Activated T-helper 2 cell treated with anti-CD3 and anti-CD28 coated beads, Interferon-gamma antibody, Interleukin-2, Interleukin-4, amounts not matched to agents 10 μg/mL and 5 μg/mL and 100 μg/mL, durations not matched to agents 14 hours and 24 hours and 36 hours (primary cell): ENCODE measurements at places on chromosomes 3 and 15.

- no peak overlapping the region for H3K4me3 ChIP-seq
- H3K27ac ChIP-seq: no peak overlapping the region
- no peaks in the 10 kb centered on the region for H3K36me3 ChIP-seq
- peaks cover 15% of the 10 kb centered on the region for H3K27me3 ChIP-seq
These were observed 7.8 kb downstream of the LINGO1 start for GRCh38 chr15:77624868-77625267.

DNA sequence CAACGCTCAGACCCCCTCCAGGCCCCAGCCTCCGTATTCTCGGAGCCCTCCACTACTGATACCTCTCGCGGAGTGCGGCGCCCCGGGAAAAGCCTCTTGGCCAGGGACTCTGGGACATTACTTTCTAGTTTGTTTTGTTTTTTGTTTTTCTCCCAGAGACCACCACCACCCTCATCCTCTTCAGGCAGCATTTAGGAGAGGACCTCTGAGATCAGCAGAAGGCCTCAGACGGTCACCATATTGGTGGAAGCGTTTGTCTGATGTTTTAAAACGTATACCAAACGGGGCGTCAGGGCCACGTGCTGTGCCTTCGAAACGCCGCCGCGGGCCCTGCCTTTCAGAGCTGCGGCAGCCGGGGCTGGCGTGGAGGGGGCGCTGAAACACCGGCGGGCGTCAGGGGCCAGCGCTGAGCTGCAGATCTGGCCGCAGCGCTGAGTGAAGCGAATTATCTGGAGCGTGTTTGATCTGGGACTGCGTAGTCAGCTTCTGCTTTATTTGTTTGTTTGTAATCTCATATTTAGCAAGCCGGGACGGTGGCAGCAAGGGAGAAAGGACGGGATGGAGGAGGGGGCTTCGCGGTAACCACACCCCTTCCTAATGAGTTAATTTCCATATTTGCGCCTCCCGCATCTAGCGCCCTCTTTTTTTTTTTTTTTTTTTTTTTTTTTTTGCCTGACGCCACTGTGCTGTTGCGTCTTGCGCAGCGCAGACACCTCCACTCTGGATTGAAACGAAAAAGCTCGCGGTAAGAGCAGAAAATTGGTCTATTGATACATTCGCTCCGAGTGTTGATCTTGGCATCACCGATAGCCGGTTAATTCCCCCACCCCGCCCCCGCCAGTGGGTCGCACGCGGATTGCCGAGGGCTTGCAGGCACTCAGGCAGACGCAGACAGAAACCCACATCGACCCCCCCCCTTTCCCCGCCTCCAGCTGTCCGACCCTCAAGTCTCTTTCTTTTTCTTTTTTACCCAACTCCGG is 14.9 kb downstream of the SOX2 start:
- H3K36me3 ChIP-seq: peaks cover 7% of the 10 kb centered on the region
- H3K4me1 ChIP-seq: peaks cover 6% of the 10 kb centered on the region
- H3K27me3 ChIP-seq: peaks cover 86% of the 10 kb centered on the region
- peak overlapping the region; percentile 15 for H3K4me3 ChIP-seq
- H3K27ac ChIP-seq: no peak overlapping the region

- H3K4me3 ChIP-seq: no peak overlapping the region
- H3K27ac ChIP-seq: no peak overlapping the region
- no peaks in the 10 kb centered on the region for H3K36me3 ChIP-seq
These were observed 10.2 kb upstream of the TMEM45A start for GRCh38 chr3:100482176-100482575.

- H3K4me1 ChIP-seq: peaks cover 49% of the 10 kb centered on the region
- H3K27ac ChIP-seq: peak within 1 kb of the TSS; percentile 87
- peaks cover 20% of the 10 kb centered on the region for H3K27me3 ChIP-seq
- peak; percentile 78 for DNase-seq
- peak within 1 kb of the TSS; percentile 81 for H3K4me3 ChIP-seq
These were observed at the start of gene SMAD3 for GRCh38 chr15:67065531-67066005. Gene SMAD3 (plus strand): TSS chr15:67065602. CDS start chr15:67066155, 553 bp downstream.

GRCh38 chr3:149589332-149589731 is 68.5 kb downstream of the WWTR1 start:
- DNase-seq: no peak
- H3K36me3 ChIP-seq: no peaks in the 10 kb centered on the region
- no peak overlapping the region for H3K27ac ChIP-seq
- H3K27me3 ChIP-seq: peaks cover 48% of the 10 kb centered on the region
- H3K4me1 ChIP-seq: peaks cover 2% of the 10 kb centered on the region

DNA sequence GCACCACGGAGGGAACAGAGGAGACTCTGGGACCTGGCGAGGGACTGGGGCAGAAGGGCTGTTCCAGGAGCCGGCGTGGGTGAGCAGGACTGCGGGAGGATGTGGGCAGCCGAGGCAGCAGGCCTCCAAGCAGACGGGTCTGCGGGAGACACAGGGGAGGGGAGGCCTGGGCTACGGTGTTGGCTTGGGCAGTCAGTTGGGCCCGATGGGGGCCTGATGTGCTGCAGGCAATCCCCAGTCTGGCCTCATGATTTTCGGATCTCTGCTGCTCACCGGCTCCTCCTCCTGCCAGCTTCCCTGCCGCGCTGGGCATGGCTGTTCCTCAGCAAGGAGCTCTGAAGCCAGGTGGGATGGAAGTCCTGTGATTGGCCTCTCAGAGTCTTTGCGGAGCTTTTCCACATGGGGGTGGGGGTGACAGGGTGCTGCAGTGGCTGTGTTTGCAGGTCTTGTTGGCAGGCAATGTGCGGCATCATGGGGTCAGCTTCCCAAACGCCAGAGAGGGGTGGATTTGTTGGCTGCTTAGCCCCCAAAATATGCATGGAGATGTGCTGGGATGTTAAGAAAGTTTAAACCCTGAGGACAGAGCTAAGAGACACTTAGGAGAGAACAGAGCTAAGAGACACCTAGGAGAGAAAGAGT is 19.3 kb downstream of the MINAR1 start:
- peaks cover 5% of the 10 kb centered on the region for H3K27me3 ChIP-seq
- no peaks in the 10 kb centered on the region for H3K36me3 ChIP-seq
- H3K27ac ChIP-seq: no peak overlapping the region
- H3K4me3 ChIP-seq: no peak overlapping the region
